NCI-H2029 treated with DMSO at 0.1 percent for 48 hours (cell line): ENCODE measurements at places on chromosomes 7 and 10.

DNA sequence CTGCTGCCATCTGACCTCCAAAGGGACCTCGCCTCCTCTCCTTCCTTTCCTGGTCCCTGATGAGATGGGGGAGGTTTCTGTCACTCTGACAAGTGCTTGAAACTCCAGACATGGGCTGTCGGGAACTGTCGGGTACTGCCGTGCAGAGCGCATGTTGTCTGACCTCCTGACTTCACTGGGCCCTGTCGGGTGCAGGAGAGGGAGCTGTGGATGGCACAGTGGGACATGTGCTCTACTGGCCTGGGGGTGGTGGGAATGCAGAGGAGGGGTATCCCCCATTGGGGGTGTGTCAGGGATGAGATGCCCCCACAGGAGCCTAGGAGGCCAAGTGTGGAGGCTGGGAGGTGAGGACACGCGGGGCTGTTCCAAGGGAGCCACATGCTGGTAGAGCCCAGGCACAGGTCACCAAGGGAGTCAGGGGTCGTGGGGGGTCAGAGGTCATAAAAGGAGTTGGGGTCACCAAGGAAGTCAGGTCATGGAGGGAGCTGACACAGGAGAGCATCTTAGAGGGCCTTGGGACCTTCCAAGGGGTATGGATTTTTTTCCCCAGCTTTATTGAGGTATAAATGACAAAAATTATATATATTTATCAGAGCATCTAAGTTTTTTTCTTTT, 30.9 kb downstream of the TMEM120A start:
- no peak for DNase-seq

DNA sequence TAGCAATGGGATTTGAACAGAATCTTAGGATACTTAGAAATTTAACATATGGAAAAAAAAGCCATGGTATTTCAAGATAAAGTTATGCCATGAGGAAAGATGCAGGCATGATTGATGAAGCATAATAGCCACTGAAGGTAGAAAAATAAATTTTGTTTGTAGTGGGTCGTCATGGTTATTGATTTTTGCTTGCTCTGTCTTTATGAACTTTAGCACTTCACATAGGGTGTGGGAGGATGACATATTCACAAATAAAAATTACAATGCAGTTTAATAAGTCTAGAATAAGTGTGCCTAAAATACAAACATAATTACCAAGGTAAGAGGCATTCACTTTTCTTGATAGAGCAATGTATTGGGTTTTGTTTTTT, 129.1 kb upstream of the SEMA3E start:
- no peak for DNase-seq

DNA sequence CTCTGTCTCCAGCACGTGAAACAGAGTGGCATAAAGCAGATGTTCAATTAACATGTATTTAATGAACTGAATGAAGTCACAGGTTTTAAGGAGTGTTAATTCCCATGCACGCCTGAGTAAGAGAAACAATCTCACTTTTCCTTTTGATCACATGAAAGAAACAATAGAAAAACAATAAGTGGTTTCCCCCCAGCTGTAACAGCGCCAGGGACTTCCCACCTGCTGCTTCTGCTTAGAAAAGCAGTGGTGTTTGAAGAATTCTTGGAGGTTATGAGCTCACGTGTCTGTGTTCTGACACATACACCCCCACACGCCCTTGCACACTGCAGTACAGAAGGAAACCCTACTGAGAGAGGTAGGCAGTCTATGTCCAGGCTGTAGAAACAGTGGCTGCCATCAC, 51.3 kb upstream of the FRMD4A start:
- no peak for DNase-seq

GRCh38 chr7:127389321-127389720, 3.2 kb downstream of the ZNF800 start:
- DNase-seq: no peak

GRCh38 chr7:16044645-16045044, 358.2 kb upstream of the MEOX2 start:
- no peak for DNase-seq

- DNase-seq: no peak
These were observed 55.0 kb downstream of the SNX10 start for GRCh38 chr7:26346611-26347203.

DNA sequence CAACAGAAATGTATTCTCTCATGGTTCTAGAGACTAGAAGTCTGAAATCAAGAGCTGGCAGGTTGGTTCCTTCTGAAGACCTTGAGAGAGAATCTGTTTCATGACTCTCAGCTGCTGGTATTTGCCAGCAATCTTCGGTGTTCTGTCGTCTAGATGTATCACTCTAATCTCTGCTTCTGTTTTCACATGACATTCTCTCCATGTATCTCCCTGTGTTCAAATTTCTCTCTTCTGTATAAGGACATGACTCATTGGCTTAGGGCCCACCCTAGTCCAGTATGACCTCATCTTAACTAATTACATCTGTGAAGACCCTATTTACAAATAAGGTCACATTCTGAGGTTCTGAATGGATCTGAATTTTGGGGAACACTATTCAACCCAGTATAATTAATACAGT, 82.3 kb downstream of the ANKRD7 start:
- no peak for DNase-seq

DNA sequence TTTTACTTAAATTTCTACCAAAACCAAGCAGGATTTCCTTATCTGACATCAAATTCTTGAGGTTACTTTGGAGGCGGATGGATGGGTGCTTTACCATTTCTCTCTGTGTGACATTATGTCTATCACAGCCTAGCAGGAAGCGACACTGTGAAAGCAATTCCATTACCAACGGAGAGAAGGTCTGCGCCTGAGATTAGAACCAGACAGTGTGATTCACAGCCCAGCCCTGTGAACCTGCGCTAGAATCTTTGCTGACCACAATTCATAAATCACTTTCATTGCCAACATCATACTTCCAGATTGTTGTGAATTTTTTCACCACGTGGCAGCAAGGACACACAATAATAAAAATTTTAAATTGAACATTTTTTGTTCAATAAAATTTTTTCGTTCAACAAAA, 126.5 kb downstream of the CUBN start:
- DNase-seq: no peak

DNA sequence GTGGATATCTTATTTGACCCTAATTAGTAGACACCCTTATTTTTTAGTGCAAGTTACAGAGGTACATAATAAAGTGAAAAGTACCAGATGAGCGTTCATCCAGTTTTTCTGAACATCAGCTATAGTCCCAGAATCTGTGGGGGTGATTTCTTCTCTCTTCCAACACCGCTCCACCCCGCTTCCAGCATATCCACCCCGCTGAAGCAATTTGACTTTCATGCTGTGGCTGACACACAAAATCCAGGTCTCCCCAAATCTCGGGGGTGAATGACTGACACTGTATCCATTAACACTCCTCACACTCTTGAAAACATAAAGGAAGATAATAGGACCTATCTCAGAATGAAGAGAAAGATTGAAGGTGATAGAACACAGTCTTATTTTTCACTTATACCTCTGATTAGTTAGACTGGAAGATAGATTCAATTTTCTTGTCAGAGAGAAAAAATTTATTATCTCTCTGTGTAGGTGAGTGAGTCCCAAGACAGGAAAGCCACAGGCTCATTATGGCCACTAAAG, 143.4 kb downstream of the ANLN start:
- DNase-seq: no peak

- DNase-seq: no peak
These were observed 280.1 kb downstream of the OTUD1 start for GRCh38 chr10:23718946-23719345.

DNA sequence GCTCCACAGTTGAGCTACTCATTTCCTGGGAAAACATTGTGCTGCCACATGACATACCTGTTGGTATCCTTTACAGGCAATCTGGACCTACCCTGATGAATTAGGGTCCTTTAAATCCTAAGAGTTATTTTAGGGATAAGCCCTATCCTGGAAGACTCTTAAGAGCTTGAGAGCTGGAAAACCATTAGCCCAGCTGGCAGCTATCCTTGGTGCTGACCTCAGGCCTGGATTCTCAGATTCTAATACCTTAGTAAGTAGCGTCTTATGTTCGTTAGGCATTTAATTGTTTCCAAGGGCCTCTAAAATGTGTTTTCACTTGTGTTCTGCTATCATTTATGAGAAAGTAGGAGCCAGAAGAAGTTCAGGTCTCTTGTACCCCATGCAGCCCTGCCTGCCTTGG, 93.0 kb upstream of the SORCS3 start:
- DNase-seq: no peak

DNA sequence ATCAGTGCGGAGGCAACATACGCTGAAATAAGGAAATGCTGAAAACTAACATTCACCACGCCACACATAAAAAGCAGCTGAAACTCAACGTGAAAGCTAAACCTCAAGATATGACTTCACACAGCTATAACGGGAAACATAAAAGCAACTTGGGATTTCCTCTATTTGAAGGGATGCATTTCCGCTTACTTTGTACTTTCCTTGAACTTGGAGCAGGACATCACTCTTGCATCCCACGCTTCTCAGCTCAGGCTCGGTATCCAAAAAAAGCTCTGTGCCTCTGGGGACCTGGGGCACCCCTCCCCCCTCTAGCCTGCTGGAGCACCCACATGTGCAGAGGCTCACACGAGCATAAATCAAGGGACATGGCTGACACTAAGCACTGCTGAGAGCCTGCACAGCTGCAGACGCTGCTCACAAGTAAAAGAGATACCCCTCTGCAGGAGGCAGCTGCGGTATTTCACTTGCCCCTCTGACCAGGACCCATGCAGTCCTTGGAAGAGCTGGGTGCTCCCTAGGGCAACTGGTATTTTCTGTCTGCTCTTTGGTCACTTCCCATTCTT, 34.2 kb downstream of the PARD3 start:
- DNase-seq: no peak

GRCh38 chr7:131999193-131999592, 442.8 kb upstream of the PODXL start:
- DNase-seq: no peak

DNA sequence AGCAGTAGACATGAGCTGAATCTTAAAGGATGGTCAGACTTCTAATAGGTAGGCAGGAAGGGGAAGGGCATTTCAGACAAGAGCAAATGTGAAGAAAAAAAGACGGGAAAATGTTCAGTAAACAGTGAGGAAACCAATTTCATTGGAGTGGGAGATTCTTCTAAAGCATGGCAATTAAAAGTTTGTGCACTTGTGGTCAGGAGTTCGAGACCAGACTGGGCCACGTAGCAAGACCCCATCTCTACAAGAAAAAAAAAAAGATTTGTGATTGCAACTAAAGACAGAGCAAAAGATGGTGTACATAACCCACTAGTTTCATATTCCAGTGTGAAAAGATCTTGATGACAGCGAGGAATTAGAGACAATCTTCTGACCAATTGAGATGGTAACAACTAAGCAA, 41.7 kb downstream of the CCDC71L start:
- no peak for DNase-seq

GRCh38 chr7:151728286-151728660, 148.6 kb downstream of the PRKAG2 start:
- no peak for DNase-seq

- no peak for DNase-seq
These were observed 1.1 kb upstream of the LBX1 start for GRCh38 chr10:101230183-101230917.

DNA sequence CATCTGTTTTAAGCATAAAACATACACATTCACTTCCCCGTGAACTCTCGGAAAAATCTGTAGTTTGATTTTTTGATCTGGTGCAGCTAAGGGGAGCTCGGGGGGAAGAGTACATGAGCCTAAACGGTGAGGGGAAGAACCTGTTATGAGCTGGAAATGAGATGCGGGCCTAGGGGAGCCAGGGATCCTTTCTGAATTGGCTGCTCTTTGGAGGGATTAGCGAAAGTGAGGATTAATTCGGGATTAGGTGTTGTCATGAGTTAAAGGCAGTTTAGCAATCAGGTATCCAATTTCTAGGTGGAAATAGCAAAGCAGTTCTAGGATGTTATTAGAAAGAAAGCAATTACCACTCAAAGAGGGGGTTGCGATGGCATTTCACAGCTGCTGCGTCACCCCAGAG, 51.1 kb upstream of the ADARB2 start:
- DNase-seq: no peak

DNA sequence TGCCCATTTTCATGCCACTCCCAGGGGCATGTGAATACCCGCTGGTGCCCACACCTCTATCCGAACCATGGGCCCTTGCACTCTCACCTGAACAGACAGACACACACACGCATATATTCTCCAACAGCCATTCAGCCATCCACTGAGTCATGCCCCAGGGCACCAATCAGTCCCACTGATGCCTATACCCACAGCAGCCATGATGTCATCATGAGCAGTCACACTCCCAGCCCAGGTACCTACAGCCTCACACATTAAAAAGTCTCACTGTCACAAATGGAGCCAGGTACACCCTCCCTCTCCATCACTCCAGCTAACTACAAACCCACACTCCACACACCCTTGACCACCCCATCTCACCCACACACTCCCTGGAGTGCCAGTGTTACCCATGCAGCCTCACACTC, 12.2 kb downstream of the VSIR start:
- no peak for DNase-seq
